ENCODE measurements at places on chromosomes 12 and 14.

DNA sequence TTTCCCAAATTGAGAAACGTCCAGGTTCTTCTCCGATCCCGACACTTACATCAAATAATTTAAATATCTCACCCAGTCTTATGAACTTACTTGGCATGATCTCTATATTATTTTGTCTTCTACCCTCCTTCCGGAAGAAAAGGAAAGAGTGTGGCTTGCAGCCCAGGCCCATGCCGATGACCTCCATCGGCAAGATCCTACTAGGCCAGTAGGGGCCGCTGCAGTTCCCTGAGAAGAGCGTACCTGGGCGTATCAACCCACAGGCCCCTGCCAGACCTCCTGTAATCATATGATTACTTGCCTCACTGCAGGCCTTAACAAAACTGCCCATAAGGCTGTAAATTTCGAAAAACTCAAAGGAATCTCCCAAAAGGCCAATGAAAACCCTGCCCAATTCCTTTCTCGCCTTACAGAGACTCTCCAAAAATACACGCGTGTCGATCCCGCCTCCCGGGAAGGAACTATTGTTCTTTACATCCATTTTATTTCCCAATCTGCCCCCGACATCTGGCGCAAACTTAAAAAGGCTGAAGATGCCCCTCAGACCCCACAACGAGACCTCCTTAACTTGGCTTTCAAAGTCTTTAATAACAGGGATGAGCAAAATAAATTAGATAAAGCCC, 69.6 kb downstream of the MOK start:
- peak; percentile 61 for DNase-seq

DNA sequence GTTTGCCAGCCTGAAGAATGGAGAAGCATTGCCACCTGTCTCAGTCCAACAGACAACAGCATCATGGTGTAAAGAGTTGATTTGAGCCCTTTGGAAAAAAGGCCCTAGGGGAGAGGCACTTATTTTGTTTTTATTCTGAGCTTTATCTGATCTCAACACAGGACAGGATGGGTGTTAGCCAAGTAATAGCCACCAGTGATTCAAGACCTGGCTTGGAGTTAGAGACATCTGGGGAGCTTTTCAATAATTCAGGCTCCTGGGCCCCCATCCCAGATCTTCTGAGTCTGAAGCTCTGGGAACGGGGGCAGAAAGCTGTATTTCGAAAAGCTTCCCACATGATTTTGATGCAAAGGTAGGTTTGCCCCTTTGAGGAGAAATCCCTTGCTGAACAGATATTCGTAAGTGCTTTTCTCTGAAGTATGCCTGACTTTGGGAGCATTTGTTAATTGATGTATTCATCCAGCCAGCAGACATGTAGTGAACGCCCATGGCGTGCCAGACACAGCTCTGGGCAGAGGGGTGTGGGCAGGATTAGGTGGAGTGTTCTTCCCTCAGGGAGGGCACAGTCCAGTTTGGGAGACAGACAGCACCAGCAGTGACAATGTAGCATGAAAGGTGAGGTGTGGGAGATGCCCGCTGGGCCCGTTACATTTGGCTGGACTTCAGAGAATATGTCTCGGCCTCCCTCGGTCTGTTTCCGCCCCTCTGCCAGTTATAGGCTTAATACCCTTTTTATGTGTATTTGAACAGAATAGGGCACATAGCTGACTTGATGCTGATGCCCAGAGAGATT, 72.5 kb downstream of the TSPAN9 start:
- DNase-seq = no peak

DNA sequence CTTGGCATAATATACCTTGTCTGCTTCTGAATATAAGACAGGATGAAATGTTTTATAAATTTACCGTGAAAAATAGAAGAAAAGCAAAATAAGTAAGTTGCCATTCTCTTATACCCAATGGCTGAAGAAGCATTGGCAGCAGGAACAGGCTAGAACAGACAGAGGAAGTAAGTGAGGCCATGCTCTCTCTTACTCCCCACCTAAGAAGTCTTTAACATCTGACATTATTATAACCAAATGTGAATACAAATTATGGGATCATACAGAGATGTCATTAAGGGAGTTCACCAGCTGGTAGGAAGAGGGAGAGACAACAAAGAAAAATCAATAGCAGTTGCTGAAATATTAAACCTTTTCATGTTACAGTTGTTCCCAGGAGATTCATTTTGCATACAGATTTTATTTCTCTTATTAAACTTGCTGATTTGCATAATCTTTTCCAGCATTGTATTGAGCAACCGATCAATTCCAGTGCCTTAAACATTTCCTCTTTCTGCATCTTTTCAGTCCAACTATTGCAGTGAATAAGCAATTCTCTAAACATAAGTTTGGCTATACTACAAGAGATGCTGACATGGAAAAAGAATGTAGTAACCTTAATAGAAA, 270.6 kb downstream of the SLC6A15 start:
- no peak for DNase-seq

DNA sequence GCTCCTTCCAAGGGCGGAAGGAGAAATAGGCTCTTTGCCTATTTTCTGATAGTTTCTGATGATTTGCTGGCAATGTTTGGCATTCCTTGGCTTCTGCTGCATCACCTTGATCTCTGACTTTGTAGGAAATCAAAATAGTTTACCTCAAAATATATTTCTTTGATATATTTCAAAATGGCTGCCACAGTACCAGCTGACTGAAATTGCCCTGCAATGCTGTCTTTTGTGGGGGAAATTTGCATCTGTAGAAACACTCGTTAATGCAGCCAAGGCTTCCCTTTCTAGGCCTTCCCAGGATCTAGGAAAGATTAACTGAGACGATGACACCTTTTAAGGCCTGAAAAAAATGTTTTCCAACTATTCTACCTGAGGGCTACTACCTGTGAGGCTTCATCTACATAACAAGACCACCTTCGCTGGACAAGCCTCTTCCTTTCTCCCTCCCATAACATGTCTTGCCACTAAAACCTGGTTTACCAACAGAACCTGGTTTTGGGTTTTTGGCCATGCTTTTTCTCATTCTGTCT, 212.8 kb upstream of the SSTR1 start:
- no peak for DNase-seq

GRCh38 chr14:90999299-90999698, 61.1 kb downstream of the RPS6KA5 start:
- no peak for DNase-seq

- no peak for DNase-seq
Measured at GRCh38 chr12:68530965-68531364, 79.7 kb upstream of the RAP1B start.

DNA sequence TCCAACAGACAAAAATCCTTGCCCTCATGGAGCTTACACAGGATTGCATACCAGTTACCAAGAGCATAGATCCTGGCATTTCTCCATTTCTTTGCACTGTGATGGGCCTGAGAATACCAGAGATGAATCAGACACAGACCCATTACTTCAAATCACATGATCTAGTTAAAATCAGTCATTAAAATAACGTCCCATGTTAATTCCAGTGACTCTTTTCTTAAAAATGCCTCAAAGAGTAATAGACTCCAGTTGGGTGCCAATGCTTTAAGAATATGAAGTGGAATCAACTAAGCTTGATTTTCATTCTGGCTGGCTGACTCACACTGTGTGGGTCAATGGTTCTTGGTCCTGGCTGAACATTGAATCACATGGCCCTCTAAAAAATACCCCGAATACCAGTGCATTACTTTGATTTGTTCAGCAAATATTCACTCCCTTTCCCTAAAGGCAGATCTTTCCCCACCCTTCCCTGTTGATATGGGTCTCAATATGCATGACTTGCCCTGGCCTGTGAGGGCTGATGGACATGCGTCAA, 11.0 kb downstream of the ASB2 start:
- DNase-seq = no peak

GRCh38 chr14:32896979-32897697, 41.5 kb upstream of the NPAS3 start:
- DNase-seq = no peak

DNA sequence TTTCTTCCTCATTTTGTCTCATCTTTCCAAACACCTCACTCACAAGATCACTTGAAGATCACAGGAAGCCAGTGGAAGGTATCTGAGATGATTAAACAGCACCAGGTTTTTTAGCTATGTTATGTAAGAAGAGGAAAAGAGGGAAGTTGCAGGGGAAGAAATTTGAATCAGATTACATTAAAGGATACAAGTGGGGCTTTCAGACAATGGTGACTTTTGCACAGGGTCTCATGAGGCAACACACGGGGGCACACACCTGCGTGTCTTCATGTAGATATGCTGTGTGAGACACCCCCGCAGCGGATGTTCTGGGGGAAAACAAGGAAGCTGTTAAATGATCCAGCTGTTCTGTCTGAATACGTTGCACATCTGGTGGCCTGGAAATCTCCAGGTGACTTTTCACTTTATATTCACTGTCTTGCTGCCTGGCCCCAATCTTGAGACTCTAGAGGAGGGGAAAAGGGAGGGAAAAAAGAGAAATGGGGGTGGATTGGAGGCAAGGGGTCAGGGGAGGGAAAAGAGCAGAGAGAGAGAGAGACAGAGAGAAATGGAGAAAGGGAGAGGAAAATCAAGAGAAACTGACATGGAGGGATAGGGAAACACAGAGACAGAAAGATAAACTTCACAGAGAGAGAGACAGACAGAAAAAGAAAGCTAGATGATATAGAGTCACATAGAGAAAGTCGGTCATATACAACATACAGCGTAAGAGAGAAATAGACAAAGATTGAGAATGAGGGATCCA, 36.3 kb upstream of the PPP1CC start:
- DNase-seq = no peak

GRCh38 chr12:93572712-93573551, 457 bp downstream of the SOCS2 start:
- DNase-seq = no peak

- no peak for DNase-seq
Measured at GRCh38 chr12:32087306-32087705, 19.3 kb upstream of the BICD1 start.

DNA sequence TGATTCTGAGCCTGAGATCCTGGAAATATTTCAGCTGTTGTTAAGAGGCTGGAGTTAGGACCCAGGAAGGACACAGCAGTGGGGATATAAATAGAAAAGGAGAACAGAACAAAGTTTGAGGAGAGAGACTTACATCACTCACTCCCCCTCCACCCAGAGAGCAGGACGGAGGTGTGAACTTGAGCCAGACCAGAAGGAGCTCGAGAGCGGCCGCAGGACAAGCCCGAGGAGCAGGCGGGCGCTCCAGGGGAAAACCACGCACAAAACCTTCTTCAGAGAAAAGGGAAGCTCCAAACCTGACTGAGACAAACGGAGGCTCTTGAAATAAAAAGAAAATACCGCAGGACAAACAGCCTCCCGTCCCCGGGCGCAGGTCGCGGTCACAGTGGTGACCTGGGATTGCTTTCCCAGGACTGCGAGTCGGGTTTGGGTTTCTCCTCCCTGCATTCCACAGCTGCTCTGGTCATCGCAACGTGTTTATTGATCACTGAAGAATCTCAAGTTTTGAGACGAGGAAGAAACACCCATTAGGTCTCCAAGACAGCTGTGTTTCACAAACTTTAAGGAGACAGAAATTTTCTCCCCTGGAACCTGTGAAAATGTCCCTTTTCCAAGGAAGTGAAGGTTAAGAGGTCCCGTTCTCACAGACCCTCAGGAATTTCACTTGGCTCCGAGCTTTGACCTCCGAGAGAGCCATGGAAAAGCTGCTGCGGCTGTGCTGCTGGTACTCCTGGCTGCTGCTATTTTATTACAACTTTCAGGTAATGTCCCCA, at the start of gene ADGRD1:
Gene ADGRD1, plus strand, starts transcription at position 137 of the 773 bp plus-strand sequence. Its CDS starts 559 bp downstream, at position 696.
- no peak for DNase-seq

- no peak for DNase-seq
Measured at GRCh38 chr12:49783917-49784676, 42.7 kb downstream of the TMBIM6 start.

GRCh38 chr14:68518166-68518565, 274.7 kb downstream of the ZFP36L1 start:
- no peak for DNase-seq

DNA sequence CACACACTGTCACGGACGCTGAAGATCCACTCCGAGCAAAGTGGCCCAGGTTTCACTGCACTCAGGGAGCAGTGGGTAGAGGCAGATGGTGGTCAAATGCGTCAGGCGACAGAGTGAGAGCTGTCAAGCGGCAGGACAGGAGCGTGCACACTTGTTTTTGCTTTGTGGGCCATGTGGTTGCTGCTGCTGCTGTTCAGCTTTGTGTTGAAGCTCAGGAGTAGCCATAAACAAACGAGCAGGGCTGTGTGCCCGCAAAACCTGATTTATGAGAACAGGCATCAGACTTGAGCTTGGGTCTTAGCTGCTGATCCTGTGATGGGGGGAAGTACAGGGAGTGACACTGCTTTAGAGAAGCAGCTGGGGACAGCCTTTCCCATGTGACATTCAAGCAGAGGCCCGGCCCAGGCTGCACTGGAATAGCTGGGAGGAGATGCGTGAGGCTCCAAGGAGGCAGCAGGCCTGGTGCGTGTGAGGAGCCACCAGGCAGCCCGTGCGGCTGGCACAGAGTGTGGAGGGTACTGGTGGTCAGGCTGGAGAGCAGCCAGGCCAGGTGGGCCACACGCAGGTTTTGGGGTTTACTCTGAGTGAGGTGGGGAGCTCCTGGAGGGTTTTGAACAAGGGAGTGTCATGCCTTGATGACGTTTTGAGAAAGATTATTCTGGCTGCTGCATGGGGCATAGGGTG, 31.1 kb upstream of the ASPG start:
- no peak for DNase-seq

- no peak for DNase-seq
Measured at GRCh38 chr12:47549258-47549657, 156.6 kb downstream of the RPAP3 start.

DNA sequence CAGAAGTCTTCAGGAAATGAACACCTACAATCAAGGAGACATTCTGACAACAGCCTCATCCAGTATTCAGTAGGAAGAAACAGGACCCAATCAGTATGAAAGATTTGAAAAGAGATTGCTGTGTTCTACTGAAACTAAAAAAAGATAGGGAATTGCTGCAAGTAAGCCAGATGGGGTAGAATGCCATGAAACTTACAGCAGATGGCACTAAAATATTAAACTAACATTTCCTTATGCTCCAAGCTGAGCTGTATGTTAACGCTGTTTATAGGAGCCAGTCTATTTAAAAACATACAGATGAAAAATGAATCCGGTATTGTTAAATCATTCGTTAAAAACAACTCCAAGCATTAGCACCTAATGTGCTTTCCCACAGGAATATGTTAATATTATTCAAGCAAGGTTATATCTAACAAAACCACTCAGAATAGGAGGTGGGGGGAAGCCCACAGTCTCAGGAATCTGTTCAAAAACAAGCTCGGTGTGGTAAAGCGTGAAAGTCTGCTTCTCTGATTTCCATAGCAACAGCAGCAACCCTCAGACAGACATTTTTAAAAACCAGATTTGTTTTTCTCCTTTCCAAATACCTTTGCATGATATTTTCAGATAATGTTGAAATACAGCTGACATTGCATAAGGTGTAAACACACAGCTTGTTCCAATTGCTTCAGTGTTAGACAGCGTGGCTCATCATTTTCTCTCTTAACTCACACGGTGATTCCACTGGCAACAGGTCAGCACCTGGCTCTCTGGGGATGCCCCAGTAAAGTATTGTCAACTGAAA, 131.4 kb upstream of the CCDC175 start:
- no peak for DNase-seq

GRCh38 chr14:76687611-76688382, 73.5 kb upstream of the VASH1 start:
- no peak for DNase-seq

- DNase-seq = no peak
Measured at GRCh38 chr12:91922674-91923073, 223.0 kb downstream of the BTG1 start.

All from CD4-positive, alpha-beta T cell (primary cell).